ENCODE measurements at places on chromosomes 5 and 9.

DNA sequence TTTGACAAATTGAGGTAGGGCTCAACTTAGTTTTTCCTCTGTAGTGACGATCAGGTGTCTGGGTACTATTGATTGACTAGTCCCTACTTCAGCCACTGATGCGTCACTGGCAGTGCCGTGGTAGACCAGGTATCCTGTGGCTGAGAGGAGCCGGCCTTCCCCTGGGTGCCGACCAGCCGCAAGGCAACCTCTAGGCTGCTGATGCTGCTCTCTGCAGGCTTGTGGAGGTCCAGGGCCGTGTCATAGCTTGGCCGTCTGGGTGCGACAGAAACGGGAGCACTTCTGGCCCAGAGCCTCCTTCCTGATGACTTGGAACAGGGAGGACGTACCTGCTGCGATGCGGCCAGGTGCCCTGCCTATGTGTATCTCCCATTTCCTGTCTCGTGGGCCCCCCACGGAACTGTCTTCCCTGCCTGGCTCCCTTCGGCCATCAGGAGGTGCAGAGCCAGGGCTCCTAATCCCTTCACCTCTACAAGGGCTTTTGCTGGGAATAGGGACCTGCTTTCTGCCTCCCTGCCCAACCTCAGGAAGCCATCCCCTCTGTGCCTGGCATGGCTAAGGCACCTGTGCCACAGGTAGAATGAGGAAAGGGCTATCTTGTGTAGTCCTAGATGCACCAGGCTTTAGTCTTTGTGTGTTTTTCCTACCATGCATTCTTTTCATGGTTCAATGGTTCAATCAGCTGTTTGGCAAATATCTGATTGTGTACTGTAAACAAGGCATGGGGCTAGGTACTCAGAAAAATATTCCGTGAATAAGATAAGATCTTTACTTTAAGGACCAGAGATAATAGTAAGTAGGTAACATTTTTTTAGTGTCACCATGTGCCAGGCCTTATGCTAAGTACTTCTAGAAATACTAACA lies 44.6 kb downstream of the MVB12B start:
- DNase-seq, result no peak

GRCh38 chr5:142613271-142613671 lies 72.6 kb downstream of the FGF1 start:
- DNase-seq, result no peak

- DNase-seq, result no peak
Measured at GRCh38 chr9:108382310-108382709, 473.5 kb downstream of the ACTL7B start.

DNA sequence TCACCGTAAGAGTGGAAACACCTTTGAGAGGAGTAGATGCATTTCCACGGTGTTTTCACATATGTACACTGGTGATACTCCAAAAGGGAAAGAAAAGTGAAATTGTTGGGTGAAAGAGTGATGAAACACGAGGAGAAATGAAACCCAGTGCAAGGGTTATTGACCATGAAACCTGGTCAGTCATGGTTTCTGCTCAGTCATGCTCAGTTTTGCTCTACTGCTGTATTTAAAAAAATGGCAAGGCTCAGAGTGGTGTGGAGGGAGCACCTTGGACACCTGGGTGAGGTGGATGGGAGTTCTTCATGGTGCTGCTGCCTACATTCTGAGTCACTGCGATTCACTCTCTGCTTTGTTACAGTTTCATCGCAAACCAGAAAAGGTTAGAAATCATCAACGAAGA lies 32.3 kb downstream of the NTRK2 start:
- DNase-seq, result no peak

DNA sequence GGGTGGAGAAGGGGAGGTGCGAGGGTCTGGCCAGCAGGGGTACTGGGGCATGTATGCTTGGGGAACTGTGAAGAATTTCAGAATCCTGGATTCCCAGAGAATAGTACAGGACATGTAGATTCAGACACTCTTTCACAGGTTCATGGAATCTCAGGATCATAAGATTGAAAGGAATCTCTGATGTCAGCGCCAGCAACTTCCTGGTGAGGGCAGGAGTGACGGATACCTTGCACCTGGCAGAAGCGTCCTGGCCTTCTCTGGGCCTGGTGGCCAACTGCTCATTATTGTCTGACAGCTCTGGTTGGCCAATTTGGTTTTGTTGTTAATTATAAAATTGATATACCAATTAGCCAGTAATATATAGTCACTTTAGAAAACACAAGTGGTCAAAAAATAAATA lies 6.9 kb downstream of the GM2A start:
- no peak for DNase-seq

DNA sequence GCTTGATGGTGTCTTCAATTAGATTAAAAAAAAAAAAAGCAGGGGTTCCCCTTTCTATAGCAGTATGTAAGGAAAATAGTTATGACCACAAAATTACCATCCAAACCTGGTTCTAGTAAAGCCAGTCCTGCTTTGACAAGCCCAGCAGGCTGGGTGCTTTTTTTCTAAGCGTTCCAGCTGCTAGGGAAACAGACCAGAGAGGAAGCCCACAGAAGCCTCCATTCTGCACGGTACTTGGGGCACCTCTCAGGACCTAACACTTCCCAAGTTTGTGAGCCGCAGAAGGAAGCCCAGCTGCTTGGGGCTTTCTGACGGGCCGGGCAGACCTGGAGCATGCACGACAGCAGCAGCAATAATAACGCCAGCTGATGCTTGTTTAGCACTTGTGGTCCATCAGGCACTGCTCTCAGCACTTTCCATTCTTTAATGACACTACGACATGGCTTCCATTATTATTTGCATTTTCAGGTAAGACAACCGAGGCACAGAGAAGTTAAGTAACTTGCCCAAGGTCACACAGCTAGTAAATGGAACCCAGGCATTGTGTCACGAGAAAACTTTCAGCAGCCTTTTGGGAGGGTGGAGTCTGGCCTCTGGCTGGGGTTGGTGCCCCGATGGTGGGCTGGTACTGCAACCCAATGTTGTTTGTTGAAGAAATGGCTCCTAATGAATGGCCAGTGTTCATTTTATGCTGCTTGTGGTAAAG lies 15.4 kb downstream of the LMX1B start:
- no peak for DNase-seq

- no peak for DNase-seq
Measured at GRCh38 chr9:136700304-136700703, 12.1 kb upstream of the DIPK1B start.

DNA sequence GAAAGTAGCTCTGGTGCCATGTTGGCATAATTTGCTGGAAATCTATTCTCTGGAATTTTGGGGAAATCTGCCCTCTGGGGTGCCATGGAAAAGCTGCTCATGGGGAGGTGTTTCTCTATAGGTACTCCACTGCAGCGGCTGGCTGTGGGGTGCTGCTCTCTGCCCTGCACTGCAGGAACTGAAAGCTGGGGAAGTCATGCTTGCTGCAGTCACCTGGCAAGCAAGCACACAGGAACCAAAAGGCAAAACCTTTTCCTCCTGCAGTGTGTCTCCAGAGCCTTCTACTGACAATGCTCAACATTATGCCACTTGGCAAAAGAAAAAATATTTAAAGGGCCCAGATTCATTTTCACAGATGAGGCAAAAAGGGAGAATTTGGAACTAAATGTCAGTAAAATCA lies 25.8 kb upstream of the CARNMT1 start:
- DNase-seq, result no peak

- no peak for DNase-seq
Measured at GRCh38 chr5:154251529-154251928, 61.0 kb downstream of the GALNT10 start.

GRCh38 chr5:123929055-123929474 lies 417.1 kb downstream of the CSNK1G3 start:
- no peak for DNase-seq

- no peak for DNase-seq
Measured at GRCh38 chr5:180137401-180138213, 66.0 kb upstream of the RNF130 start.

DNA sequence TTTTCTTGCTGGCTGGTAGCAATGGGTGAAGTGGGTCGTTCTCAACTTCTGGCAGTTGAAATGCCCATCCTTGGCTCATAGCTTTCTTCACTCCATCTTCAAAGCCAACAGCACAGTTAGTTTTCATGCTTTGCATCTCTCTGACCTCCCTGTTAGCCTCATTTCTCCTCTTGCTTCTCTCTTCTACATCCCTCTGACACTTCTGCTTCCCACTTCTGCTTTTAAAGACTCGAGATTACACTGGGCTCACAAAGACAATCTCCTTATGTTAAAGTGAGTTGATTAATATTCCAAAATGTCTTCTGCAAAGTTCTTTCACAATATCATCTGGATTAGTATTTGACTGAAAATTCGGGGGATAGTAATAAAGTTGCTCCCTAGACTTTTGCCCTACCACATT lies 684.8 kb upstream of the CCNG1 start:
- no peak for DNase-seq

GRCh38 chr9:38439291-38439915 lies 15.1 kb upstream of the IGFBPL1 start:
- DNase-seq, result no peak

DNA sequence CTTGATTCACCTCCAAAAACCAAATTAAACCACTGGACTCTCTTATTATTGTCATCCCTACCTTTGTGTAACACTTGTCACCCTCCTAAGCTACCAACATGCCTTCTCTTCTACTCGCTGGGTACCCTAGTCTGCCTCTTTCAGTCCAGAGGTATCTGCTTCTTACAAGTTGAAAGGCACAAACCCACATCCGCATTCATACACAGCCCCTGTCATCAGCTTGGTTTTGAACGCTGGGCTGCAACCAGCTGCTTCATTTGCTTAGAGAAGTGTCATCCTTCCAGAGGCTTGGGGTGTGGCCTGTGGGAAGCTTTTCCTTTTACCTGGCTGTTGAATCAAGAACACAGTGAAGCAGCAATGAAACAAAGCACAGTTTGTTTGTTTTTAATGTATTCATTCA lies 138.8 kb upstream of the WWC1 start:
- no peak for DNase-seq

GRCh38 chr5:168592014-168592368 lies 12.8 kb upstream of the PANK3 start:
- no peak for DNase-seq

GRCh38 chr9:7287986-7288385 lies 511.6 kb downstream of the DMAC1 start:
- DNase-seq, result no peak

GRCh38 chr9:1977026-1977425 lies 38.1 kb upstream of the SMARCA2 start:
- DNase-seq, result no peak

- no peak for DNase-seq
Measured at GRCh38 chr5:53201746-53202145, 92.2 kb upstream of the MOCS2 start.

DNA sequence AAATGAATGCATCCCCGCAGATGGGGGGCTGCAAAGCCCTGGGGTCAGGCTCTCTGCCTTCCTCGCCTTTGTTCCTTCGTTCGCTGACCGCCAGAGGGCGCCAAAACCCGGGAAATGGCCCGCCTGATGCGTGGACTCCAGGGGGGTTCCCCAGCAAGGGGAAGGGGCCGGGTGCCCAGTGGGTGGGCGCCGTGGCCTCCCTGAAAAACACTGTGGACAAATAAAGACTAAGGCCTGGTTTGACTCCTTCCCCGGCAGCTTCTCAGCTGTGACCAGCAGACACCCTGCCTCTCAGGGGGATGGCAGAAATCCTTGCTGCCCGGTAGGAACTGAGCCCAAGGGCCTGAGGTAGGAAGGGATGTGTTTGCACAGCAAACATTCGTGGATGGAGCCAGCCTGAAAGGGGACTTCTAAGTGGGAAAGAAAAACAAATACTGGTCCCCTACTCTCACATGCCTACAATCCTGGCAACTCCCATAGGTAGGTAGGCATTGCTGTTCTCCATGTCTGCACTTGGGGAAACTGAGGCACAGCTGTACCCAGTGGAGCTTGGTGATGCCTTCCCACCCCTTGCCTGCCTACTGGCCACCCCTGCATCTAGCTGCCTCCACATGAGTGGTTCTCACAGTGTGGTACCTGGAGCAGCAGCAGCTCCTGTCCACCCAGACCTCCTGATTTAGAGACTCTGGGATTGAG lies 57.7 kb downstream of the DUSP1 start:
- DNase-seq, result no peak

DNA sequence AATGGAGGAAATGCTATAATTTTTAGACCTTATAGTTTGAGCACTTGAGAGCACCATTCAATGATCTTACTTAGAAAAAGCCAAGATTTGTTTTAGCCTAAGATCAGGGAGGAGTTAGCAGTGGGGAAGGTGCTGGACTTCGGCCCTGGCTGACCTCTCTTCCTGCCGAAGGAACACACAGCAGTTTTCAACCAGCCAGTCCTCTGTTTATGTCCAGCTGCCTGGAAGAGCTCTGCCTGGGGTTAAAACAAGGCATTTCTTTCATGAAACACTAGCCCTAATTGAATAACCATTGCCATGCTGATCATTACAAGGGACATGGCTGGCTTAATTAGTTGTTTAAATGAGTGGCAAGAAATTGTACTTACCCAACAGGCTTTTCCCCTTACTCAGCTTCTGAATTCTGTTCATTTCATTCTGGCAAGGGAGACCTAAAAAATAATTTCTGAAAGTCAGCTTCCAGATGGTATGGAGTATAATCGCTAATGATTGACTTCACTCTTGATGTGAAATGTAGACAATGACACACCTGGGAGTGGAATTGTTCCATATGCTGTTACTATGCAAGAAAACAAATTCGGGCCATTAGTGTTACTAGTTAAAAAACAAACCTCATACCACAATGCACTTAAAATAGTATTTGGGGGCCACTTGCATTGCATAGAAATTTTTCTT lies 514.2 kb downstream of the SPOCK1 start:
- DNase-seq, result no peak

- no peak for DNase-seq
Measured at GRCh38 chr5:57696825-57697570, 214.4 kb upstream of the ACTBL2 start.

- no peak for DNase-seq
Measured at GRCh38 chr5:14674983-14675854, 10.7 kb downstream of the OTULIN start.

GRCh38 chr5:107855171-107855570 lies 184.4 kb upstream of the EFNA5 start:
- no peak for DNase-seq

GRCh38 chr9:81028504-81028903 lies 660.8 kb downstream of the TLE1 start:
- peak; percentile 55 for DNase-seq

- DNase-seq, result no peak
Measured at GRCh38 chr9:112890106-112891081, at the start of gene SLC46A2. Gene SLC46A2 (minus strand): TSS chr9:112890876. CDS start chr9:112890681, 195 bp downstream.

Data from glomerular endothelial cell (primary cell).